Cardiac muscle cell (in vitro differentiated cells and primary cell): ENCODE measurements at places on chromosomes 1 and 21. TPM values are rescaled to one million over a fixed set of nuclear protein-coding genes. Genes with fewer than 3 reads are reported as not detected.

GRCh38 chr1:100038660-100039287 is 69.0 kb downstream of the SLC35A3 start:
- peak; percentile 78 for DNase-seq

The RGS13 gene
- total RNA-seq, result 1.3 and 1.4 TPM in 2 replicates

DNA sequence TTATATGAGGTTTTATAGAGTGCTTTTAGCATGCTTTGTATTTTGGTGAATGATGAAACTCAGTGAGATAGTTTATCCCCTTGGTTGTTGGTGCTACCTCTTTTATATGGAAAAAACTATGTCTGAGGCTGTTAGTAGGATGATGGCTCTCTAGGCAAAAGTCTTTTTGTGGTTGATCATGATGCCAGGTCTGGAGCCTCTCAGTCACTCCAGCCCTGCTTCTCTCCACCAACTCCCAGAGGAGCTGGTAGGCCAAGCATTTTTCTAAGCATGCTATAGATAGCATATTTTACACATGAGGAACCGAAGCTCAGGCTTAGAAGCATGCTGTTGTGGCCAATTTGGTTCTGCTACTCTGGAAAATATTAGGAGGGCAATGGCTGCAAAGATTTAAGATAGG is 82.2 kb downstream of the FMN2 start:
- no peak for DNase-seq

The NR5A2 gene
- 0.15 TPM in 1 of 2 replicates, not detected in the other for total RNA-seq

The FMO3 gene
- total RNA-seq, result not detected in 2 replicates

The SCP2 gene
- total RNA-seq, result 131 and 134 TPM in 2 replicates
